Stimulated activated CD4-positive, alpha-beta T cell treated with anti-CD3 and anti-CD28 coated beads, Interleukin-4, amount 100 ng/mL, for 4 hours (primary cell): ENCODE measurements at places on chromosomes 7 and 10.

GRCh38 chr7:129257168-129257567 is 32.3 kb downstream of the AHCYL2 start:
- no peak for DNase-seq

DNA sequence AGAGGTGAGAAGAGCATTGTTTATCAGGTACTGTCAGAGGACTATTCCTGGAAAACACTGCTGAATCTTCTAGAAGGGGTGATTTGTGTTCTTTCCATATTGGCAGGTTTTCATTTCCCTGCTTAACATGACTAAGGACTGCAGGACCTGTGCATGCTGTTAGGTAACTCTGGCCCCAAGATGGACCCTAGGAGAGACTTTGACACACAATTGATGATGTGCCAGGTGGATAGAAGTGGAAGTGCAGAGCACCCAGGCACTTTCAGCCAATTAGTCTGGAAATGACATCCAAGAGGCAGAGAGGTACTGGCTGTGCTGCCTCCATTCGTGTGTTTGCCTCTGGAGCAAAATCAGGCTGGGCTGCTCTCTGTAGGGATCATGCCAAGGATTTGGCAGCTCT is 496.3 kb upstream of the GALNT17 start:
- DNase-seq, result no peak

DNA sequence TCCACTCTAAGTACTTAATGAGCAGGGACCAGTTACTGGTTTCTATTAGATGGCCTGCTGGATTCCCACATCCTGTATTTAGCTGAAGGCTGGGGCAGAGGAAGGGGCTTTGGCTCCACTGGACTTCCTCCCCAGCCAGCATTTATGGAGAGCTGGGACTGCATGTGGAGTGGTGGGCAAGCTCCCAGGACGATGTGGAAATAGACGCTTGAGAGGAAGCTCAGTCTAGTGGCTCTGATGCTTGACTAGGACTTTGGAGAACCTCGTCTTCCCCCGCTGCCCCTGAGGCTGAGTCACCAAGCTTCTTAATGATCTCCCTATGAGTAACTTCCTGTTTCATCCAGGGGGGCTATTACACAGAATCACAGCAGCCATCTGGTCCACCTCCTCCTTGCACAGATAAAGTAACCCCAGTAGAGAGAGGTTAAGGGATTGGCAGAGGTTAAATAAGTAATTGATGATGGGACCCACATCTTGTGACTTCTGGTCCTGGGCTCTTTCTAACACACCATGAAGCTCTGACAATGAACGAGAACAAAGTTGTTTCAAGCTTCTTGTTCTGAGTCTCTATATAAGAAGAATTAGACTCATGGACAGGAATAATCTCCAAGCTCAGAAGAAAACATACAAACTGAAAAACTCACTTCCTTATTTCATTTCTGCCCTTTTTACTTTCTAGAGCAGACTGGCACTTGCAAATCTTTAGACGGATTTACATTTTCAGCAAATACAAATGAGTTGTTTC is 126.2 kb downstream of the PRPF18 start:
- no peak for DNase-seq

GRCh38 chr10:46220187-46220586 is 66.6 kb upstream of the ANTXRL start:
- DNase-seq, result no peak

- no peak for DNase-seq
Observed at GRCh38 chr7:88111954-88112471, 107.8 kb downstream of the SRI start.

- DNase-seq, result no peak
Observed at GRCh38 chr7:42237811-42238541, 967 bp upstream of the GLI3 start.
